Activated CD8-positive, alpha-beta memory T cell treated with anti-CD3 and anti-CD28 coated beads for 24 hours (primary cell): ENCODE measurements at places on chromosomes 11 and 22.
A peak's percentile ranks its signal among the peaks of the same experiment; 100 is the strongest.

DNA sequence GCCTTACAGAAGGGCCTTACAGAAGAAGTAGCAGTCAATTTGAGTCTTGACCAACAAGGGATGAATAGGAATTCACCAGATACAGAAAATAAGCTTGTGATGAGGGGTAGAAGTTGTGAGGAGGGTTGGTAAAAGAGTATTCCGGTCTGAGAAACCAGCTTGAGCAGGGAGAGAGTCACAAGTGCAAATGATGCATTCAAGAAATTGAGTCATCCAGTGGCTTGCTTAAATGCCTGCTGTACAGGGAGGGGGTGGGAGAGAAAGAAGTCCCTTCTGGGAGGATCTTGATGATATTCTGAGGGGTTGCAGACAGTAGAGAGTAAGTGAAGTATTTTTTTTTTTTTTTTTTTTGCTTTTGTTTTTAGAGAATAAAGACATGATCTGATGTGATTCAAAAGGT is 9.2 kb downstream of the CCKBR start:
- DNase-seq, result no peak

GRCh38 chr11:16605389-16605893 is 133.0 kb upstream of the C11orf58 start:
- no peak for DNase-seq

DNA sequence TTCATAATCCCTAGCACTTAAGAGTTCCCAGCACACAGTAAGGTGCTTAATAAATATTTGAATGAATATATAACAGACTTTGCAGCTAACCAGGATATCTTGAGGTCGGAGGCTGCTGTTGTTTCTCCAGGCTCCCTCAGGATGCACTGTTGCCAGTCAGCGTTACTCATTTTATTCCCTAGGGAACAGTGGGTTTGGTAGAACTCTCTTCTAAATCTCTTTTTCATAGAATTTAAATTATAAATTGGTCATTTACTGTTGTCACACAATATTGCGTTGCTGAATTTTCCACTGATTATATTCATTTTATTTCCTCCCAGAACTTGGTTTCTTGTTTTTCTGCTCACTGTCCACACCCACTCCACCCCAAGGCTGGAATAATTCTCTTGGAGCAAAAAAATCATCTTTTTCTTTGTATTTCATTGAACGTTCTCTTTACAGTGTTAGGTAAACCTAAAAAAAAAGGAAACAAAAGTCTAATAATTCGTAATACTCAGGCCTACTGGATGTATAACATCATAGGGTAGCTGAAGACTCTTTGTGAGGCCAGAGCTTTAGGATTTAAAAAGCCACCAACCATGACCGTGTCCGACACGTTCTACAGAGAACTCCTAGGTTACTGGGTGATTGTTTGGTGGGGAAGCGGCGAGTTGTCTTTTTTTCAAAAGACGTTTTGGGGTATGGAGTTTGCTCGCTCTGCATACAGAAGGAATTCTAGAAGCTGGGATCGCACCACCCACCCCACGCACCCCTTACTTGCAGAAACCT is 766 bp upstream of the CAPRIN1 start:
- no peak for DNase-seq

DNA sequence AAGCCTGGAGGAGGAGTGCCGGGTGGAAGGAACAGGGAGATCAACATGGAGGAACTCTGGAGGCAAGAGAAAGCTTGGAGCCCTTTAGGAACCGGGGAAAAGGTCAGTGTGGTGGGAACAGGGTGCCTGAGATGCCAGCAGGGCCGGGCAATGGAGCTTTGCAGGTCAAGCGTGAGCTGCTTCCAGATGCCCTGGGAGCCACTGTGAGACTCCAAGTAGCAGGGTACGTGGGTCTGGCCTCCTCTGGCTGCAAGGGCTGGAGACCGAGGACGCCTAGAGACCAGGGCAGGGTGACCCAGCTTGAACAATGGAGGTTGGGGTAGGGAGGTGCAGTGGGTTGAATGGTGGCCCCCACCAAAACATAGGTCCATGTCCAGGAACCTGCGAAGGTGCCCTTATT is 15.6 kb upstream of the EMID1 start:
- no peak for DNase-seq

- no peak for DNase-seq
Measured at GRCh38 chr22:44754998-44755397, 2.6 kb downstream of the ARHGAP8 start.

GRCh38 chr11:112555491-112556364 is 295.1 kb upstream of the PLET1 start:
- DNase-seq, result peak; percentile 87

GRCh38 chr11:7418061-7418460 is 67.2 kb upstream of the OLFML1 start:
- no peak for DNase-seq

DNA sequence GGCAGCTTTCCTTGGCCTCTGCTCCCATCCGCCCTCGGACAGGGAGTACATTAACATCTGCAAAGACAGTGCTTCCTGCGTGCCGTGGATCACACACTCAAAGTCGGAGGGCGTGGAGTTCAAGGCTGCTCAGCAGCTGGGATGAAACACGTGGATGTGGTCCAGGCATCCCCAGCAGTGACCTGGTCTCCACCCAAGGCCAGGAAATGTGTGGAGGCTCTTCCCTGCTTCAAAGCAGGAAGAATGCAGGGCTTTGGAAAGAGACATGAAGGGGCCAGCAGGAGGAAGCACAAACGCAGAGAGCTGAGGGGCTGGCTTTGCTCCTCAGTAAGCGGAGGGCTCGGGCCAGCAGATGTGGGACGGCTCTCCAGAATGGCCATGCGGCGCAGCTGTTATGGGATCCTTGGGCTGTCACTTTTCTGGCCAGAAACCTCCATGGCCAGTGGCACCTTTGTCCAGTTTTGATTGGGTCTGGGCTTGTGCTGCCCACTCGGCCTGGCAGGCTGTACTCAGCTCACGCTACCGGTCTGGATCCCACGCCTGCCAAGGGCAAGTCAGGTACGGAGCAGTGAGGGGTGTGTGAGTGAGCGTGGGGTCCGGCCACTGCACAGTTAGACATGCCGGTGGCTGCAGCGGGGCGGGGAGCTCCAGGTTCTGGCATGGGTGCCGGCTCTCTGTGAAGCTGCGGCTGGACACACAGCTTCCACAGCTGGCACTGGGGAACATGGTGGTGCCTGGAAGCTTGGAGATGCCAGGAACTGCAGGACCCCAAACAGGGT is 438.0 kb downstream of the TBC1D22A start:
- DNase-seq, result peak; percentile 43

GRCh38 chr11:86869966-86870570 is 69.7 kb downstream of the PRSS23 start:
- DNase-seq, result peak; percentile 62

GRCh38 chr11:134389464-134390180 is 22.4 kb downstream of the B3GAT1 start:
- DNase-seq, result no peak

- no peak for DNase-seq
Measured at GRCh38 chr11:14622223-14622954, 21.2 kb upstream of the PDE3B start.

DNA sequence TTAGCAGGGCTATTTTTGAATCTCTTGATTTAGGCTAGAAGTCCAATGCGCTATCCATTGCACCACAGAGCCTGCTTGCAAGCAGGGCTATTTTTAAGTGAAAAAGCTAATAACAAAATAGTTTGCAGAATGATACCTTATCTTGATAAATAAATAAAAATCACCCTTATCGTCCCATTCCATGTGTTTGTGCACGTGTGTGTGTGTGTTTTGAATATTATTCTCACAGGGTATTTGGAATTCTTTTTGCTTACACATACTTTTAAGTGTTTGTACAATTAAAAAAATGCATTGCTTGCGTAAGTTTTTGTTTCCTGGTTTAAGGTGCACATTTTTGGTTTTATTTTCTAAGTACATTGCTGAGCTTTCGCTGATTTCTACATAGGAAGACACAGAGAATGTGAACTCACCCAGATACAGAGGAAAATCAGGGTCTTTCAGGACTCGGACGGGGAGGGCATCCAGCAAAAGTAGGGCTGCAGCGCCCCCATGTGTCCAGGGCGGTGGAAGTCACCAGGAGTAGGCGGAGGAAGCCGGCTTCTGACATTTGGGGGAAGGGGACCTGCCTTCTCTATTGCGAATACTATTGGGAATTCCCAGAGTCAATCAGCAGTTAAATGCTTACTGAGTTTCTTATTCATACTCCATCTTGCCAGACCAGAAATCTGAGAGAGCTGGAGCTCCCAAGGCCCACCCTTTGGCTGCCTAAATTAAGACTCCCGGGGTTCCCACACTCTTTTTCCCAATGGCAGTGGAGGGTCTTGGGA is 27.3 kb downstream of the SLC1A2 start:
- DNase-seq, result peak; percentile 97

- no peak for DNase-seq
Measured at GRCh38 chr11:6755303-6755952, 16.3 kb downstream of the OR2AG2 start.

DNA sequence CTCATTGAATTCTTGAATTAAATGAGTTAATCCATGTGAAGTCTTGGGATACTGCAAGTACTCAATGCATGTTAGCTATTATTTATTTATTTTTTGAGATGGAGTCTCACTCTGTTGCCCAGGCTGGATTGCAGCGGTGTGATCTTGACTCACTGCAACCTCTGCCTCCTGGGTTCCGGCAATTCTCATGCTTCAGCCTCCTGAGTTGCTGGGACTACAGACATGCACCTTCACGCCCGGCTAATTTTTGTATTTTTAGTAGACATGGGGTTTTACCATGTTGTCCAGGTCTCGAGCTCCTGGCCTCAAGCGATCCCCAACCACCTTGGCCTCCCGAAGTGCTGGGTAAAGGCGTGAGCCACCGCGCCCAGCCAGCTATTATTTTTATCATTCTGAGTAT is 9.4 kb downstream of the MMP7 start:
- no peak for DNase-seq

GRCh38 chr11:59204746-59205145 is 8.0 kb downstream of the MPEG1 start:
- no peak for DNase-seq

DNA sequence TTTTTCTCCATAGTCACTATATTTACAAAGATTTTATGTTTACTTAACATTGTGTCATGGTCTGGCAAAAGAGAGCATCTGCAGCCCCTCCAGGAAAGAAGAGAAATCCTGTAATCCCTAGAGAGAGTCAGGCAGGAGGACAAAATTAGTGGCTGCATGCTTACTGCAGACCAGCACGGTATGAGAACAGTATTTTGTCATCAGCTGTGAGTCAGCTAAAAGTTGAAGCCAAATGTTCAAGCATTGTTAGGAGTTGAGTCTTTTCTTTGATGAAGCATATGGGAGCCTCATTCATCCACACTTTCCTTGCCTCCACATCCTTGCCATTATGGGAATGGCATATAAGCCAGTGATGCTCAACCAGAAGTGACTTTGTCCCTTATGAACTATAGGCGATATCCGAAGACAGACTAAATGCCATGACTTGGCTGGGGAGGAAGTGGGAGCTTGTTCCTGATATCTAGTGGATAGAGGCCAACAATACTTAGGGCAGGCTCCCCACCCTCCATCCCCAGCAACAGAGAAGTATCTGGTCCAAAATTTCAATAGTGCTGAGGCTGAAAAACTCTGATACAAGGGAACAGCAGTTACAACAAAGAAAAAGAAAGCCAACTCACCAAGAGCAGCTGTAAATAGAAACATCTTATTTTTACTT is 112.0 kb upstream of the OR5AK2 start:
- no peak for DNase-seq

DNA sequence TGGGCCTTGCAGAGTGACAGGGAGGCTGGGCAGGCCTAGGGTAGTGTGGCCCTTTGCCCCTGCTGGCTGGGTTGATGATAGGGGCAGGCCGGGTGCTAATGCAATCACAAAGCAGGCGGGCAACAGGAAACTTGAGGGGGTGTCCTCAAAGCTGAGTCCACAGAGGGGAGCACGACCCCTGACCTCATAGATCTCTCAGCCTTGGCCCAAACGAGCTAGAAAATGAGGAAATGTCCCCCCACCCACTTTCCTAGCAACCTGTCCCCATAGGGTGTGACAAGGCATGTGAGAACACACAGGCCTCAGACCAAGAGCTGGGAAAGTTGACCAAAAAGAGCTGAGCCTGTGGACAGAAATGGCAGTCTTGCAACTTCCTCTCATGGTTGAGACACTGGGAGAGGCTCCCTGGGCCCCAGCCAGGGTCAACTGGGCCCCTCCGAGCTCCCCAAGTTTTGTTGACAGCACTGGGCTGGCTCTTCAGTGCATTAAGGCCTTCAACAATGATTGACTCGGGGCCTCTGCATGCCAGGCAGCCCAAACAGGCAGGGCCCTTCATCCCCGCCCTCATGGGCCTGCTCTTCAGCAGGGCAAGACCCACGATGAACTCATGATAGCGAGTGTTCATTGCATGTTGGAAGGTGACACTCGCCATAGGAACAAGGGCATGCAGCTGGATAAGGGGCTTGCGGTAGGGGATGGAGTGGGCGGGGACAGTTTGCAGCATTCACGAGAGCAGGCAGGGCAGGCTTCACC is 9.8 kb upstream of the SPI1 start:
- no peak for DNase-seq

DNA sequence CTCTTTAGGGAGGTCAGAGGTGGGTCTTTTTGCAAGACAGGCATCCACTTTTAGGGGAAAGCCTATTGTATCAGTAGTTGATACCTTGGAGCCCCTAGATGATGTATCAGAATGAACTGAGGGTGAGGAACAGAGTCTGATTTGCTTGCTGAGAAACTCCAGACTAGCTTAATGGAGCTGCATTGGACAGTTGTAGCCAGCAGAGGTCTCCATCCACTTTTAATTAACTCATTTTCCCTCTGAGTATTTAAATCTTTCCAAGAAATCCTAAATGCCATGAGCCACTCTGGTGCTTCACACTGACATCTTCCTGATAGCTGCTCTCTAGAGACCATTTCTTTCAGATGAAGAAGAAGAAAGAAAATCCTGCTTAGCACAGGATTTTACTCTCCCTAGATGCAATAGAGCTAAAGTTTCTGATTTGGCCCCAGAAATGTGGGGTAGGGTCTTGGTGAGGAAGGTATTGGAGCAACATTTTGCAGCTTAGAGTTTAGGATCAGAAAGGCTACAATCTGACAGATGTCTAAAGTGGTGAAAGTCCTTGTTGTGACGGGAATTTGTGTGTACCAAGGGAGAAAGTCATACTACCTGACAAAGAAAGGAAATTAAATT is 38.0 kb downstream of the EXT2 start:
- no peak for DNase-seq
